Stimulated activated CD4-positive, alpha-beta T cell treated with anti-CD3 and anti-CD28 coated beads, Interleukin-4, amount 100 ng/mL, for 24 hours (primary cell): ENCODE measurements at places on chromosomes 11 and 22.
A peak's percentile ranks its signal among the peaks of the same experiment; 100 is the strongest.

GRCh38 chr11:63839508-63840355, 822 bp downstream of the MARK2 start:
- DNase-seq = peak; percentile 28

GRCh38 chr11:18669711-18670110, 28.9 kb upstream of the TMEM86A start:
- no peak for DNase-seq

- DNase-seq = no peak
Observed at GRCh38 chr11:130886704-130887103, 29.6 kb downstream of the SNX19 start.

GRCh38 chr22:46757104-46757503, 5.3 kb upstream of the TBC1D22A start:
- no peak for DNase-seq

DNA sequence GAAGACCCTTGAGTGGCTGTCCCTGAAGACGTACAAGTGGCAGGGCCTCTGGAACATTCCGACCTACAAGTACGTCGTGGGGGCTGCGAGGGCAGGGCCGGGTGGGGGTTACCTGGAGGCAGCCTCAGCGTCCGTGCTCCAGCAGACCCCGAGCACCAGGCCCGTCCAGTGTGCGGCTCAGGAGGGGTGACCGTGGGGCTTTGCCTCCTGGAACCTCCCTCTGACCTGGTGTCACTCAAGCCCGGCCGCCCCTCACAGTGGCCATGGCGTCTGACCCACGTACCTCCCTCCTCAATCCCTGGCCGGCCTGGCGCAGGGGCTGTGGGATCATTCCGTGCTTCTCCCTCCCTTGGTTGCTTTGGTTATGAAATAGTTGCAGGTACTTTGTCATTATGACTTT, 18.5 kb downstream of the RNH1 start:
- no peak for DNase-seq

- DNase-seq = peak; percentile 75
Observed at GRCh38 chr11:1050581-1051355, 14.2 kb upstream of the MUC6 start.

DNA sequence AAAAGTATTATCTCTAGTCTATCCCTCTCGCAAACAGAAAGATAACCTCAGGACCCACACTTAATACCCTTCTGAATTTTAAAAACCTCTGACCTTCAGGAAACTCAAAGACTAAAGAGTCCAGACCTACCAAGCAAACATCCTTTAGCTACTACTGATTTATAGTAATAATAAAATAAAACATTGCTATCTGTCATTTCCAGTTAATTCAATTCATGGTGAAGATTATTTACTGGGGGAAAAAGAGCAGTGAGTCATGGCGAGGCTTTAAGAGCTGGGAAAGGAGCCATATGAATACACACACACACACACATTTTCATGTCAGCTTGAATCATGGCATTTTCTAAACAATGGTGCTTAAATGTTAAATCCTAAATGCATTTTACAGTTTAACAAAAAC, 87.1 kb downstream of the FAM76B start:
- peak; percentile 21 for DNase-seq
